ENCODE measurements at places on chromosomes 7 and 10. TPM values are rescaled to one million over a fixed set of nuclear protein-coding genes. Genes with fewer than 3 reads are reported as not detected.

Gene SLC13A1
- total RNA-seq, result not detected

Gene TMEM139
- not detected for total RNA-seq

Gene FAM221A
- total RNA-seq, result 2.6 TPM

Gene COL26A1
- total RNA-seq, result not detected

Gene CYP2C18
- not detected for total RNA-seq

Gene CYP2C9
- not detected for total RNA-seq

Gene ZNF511
- 31.9 TPM for total RNA-seq

Gene TYW1B
- 4.2 TPM for total RNA-seq

Gene OPN1SW
- total RNA-seq, result not detected

Gene CLEC2L
- total RNA-seq, result not detected

Gene WDR91
- 5.2 TPM for total RNA-seq

Gene COBL
- total RNA-seq, result not detected

Gene SPDYE11
- not detected for total RNA-seq

Gene CRCP
- 39.5 TPM for total RNA-seq

Gene STEAP4
- not detected for total RNA-seq

Gene SLC39A12
- total RNA-seq, result not detected

Gene ZNF485
- total RNA-seq, result 1.3 TPM

Gene EBLN1
- not detected for total RNA-seq

Gene CADPS2
- 44.3 TPM for total RNA-seq

Gene PTF1A
- total RNA-seq, result not detected

Gene ZNF804B
- not detected for total RNA-seq

Gene OTUD1
- total RNA-seq, result 5.2 TPM

Gene PRSS37
- total RNA-seq, result not detected

Measured in vein endothelial cell (primary cell).